ENCODE measurements at places on chromosomes 5 and 9. TPM values are rescaled to one million over a fixed set of nuclear protein-coding genes. Genes with fewer than 3 reads are reported as not detected.
A peak's percentile ranks its signal among the peaks of the same experiment; 100 is the strongest.

DNA sequence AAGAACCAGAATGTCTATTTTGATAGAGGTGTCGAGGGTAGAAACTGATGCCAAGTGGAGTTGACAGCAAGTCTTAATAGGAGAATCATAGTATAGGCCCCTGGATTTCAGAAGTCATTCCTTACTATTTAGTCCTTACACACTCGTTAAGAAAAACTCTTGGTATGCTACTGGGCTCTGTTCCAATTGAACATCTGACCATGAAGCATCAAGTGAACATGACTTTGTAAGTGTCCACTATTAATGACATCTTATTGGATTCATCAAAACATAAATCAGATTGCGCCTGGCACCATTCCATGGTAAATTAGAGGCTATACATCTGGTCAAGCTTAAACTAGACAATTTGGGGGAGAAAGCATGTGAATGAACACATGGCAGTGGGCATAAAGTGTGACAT is 1056.5 kb upstream of the EDIL3 start:
- DNase-seq = no peak

GRCh38 chr5:90000351-90000750 is 409.2 kb downstream of the CETN3 start:
- no peak for DNase-seq

DNA sequence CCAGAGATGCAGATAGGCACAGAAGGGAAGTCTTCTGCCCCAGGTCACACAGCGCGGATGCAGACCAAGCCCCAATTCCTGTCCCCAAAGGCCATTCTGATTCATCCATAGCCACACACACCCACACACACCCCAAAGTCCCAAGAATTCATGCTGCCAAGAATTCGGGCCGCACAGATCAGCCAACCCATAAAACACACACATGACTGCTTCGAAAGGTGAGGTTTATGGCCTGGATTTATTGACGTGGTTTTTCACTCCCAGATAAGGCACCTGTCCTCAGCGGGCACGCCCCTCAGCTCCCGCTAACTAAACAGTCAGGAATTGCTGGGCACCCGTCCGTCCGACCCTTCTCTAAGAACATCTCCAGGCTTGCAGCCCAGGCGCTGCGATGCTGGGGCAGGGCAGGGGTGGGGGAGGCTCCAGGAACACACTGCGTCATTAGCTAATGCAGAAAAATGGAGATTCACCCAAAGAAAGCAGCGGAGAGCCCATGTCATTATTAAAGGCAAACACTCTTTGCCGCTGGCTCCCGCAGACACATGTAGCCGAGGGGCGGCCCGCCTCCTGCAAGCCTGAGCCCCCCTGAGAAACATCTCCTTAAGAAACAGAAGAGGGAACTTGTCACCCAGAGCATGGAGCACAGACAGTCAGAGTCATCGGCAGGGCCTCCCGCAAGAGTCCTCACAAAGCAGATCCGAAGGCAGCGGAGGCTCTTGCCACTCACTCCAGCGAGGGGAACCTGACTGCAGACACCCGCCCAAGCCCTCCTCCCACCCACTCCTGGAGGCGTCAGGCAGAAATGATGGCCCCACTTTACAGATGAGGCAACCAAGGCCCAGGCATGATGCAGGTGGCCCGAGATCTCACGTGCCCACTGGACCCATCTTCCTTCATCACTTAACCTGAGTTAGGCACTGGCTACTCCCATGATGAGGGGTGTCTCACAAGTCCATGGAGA is 19.9 kb downstream of the VAV2 start:
- peak; percentile 19 for DNase-seq

- no peak for DNase-seq
Observed at GRCh38 chr9:79632705-79633104, 60.9 kb downstream of the TLE4 start.

DNA sequence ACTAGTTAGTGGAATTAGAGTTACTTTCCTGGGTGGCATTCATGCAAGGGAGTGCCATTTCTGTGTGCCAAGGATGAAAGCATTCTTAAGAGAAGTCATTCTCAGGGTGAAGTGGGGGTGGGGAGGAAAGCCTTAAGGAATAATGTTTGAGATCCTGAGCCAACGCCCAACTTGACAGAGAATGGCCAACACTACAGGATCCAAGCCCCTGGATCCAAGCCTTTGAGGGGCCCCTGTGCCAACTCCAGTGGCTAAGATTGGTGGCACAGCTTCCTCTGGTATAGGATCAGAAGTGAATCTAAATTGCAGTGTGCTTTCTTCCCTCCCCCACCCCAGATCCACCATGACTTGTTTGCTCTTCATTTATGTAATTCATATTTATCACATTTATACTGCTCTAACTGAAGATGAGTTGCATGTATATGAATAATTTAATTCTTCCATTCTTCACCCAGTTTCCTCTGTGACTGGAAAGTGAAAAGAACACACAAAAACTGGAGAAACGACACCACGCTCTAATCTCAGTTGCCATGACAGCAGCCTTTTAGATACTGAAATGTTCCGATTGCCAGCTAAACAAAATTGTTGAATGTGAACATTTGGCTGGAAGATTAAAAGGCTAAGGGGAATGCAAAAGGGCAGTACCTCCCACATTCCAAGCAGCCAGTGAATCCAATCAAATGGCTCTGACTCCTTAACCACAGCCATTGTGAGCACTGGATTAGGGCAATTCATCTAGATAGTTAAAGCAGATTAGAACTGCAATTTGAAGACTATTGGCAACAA is 4.5 kb downstream of the ZNF608 start:
- no peak for DNase-seq

- DNase-seq = peak; percentile 74
Observed at GRCh38 chr9:117704024-117704575, at the start of gene TLR4. Gene TLR4, plus strand, starts transcription at chr9:117704403. Its CDS starts 70 bp downstream, at chr9:117704473.

- DNase-seq = no peak
Observed at GRCh38 chr5:123700624-123701287, 188.8 kb downstream of the CSNK1G3 start.

GRCh38 chr9:115024925-115025535 is 92.9 kb downstream of the TNC start:
- no peak for DNase-seq

DNA sequence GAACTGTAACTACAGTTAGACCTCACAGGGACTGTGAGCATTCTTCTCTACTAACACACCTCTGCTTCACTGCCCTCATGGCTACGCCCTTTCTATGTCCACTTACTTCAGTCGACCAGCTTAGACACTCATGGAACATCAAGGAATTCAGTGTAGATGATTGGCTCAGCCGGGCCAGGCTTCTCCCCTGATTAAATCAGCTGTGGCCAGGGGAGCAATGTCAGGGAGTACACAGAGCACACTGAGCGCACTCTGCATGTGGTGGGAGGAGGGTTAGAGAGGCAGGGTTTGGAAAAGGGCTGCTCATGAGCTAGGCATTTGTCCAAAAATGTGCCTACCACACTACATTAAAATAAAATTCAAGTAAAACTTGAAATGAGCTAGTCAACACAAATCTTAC is 400.5 kb downstream of the ARRDC3 start:
- no peak for DNase-seq

DNA sequence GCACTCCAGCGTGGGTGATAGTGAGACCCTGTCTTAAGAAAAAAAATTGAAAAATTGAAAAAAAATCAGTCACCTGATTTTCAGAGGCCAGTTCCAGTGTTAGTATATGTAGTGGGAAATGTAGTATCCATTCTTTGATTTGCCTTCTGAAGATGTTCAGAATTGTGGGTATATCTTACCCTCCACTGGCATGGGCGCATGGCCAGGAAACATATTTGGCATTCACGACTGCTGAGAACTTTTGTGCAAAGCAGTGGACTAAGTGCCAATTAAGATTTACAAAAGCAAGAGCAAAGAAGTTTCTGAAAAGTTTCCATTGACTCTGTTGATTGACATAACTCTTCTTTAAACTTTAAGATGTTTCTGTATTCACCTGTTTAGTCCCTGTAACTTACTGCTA is 2.4 kb downstream of the CAVIN4 start:
- peak; percentile 54 for DNase-seq

DNA sequence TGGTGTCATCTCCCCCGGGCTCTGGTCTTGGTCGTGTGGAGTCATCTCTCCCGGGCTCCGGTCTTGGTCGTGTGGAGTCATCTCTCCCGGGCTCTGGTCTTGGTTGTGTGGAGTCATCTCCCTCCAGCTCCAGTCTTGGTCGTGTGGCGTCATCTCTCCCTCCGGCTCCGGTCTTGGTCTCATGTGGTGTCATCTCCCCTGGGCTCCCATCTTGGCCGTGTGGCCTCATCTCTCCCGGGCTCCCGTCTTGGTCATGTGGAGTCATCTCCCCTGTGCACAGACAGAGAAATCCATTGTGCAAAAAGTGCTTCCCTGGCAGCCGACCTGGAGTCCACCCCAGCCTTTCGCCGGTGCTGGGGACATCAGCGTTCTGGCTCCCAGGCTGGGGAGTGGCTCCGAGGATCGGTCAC is 91.1 kb upstream of the CACNA1B start:
- DNase-seq = no peak

DNA sequence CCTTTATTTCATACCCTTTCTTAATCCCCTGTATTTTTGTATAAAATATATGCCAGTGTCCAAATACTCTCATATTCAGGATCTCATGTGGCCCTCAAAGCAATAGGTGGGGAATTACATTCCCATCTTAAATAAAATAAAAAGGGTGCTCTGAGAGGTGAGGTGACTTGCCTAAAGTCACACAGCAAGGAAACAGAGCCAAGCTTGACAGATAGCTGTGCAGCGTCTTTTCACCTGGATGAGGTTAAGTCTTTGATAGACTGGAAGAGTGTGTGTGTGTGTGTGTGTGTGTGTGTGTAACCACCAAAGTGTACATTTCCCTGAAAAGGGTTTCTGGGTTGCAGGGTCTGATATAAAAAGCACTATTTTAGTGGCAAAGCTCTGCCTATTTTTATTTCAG is 12.4 kb downstream of the MSX2 start:
- DNase-seq = no peak

DNA sequence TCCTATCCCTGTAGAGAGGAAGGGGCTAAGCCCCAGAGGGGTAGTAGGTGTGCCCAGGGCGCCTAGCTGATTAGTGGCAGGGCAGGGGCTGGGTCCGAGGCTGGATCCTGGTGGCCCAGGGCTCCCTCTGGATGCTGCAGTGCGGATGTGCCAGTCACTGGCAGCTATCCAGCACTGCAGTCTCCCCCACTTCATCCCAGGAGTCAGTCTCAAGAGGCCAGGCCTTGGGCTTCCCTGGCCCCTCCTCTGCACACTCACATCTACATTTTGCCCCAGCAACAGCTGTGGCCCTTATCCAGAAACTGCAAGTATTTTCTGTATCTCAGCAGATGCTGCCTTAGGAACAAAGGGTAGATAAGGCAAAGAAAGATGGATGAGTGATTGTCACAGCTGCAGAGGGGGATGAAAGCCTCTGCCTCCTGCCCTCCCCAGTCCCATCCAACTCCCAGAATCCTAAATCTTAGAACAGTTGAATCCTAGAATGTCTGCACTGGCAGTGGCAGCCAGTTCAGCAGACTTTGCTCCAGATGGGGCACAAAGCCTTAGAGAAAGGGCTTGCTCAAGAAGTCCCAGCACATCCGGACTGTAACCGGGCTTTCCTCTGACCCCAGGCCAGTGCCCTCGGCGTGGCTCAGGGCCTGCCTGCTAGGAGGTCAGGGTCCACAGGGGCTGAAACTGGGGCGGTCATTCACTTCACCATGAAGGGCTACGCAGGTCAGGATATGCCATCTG is 1.6 kb downstream of the ANXA6 start:
- DNase-seq = peak; percentile 64

GRCh38 chr5:34047143-34047542 is 4.1 kb upstream of the C1QTNF3 start:
- DNase-seq = no peak

- DNase-seq = peak; percentile 30
Observed at GRCh38 chr5:111070272-111071134, 1.0 kb upstream of the TSLP start.

DNA sequence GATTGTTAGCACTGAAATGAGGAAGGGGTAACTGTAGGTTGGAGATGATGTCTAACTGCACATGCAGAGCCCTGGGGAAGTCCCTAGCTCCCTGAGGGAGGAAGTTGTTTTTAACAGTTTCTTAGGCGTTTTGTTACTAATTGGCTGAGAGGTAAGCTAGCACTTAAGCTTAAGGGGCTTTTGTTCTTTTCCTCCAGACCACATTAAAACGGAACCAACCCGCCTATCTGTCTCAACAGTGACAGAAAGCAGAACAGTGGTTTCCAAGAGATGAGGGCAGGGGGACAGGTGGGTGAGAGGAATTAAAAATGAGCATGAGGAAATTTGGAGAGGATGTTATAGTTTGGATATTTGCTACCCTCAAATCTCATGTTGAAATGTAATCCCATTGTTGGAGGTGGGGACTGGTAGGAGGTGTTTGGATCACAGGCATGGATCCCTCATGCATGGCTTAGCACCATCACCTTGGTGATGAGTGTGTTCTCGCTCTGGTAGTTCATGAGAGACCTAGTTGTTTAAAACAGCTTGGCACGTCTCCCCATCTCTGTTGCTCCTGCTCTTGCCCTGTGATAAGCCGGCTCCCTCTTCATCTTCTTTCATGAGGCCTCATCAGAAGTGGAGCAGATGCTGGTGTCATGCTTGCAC is 38.9 kb downstream of the LYRM7 start:
- no peak for DNase-seq

DNA sequence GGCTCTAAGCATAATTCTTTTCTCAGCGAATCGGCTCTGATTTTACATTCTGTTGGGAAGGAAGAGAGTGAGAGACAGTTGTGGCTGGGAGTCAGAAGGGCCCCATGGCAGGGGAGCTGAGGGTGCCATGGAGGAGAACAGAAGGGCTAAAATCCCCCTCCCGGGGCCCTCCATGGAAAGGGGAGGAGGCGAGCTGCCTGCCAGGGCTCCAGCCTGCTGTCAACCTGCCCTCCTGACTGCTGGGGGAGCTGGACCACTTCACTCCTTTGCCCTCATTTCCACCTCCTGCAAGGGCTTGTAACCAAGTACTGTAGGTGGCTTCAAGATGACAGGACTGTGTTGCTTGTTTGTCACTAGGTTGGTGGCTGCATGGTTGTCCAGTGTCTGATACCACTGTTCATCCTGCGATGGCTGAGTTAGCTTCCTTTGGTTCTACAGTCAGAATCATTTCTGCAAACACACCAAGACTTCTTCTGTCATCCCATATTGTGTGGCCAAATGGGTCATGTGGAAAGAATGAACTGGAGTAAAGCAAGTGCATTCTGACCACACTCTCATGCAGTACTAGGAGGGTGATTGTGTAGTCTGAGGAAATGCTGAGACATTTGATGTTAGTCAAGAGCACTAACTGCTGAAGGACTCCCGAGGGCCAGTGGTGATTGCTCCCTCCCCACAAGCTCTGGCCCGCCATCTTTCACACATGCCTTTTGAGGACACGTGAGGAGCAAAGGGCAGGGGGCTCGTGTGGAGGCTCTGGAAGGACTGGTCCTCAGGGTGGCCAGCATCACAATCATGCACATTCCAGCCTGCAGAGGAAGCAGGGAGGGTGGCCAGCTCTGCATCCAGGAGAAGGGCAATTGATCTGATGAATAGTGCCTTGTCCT is 307.2 kb downstream of the GADD45G start:
- no peak for DNase-seq

- DNase-seq = no peak
Observed at GRCh38 chr5:159018855-159019254, 80.9 kb downstream of the EBF1 start.

GRCh38 chr5:50763846-50764245 is 97.4 kb downstream of the PARP8 start:
- DNase-seq = no peak

FYB1 gene
- 2.8 TPM for total RNA-seq

PCDHGB2 gene
- 10.4 TPM for total RNA-seq

ECM2 gene
- total RNA-seq = 3.1 TPM

EGFLAM gene
- 8.0 TPM for total RNA-seq

C7 gene
- total RNA-seq = 88.7 TPM

FOXD4L3 gene
- total RNA-seq = not detected

CCNI2 gene
- not detected for total RNA-seq

HRH2 gene
- 26.0 TPM for total RNA-seq
